Umbilical cord (tissue), 2 donors: ENCODE measurements at places on chromosomes 2 and 18. TPM values are rescaled to one million over a fixed set of nuclear protein-coding genes. Genes with fewer than 3 reads are reported as not detected.

Gene FRZB
- 3.9 TPM for total RNA-seq

Gene LHCGR
- 2.6 TPM for total RNA-seq

Gene UGT1A10
- 0.48 TPM for total RNA-seq

Gene NTSR2
- total RNA-seq: not detected

Gene DPP4
- total RNA-seq: 86.7 TPM

Gene DLX2
- 0.96 TPM for total RNA-seq

Gene DNAJC27
- 5.3 TPM for total RNA-seq

Gene LOXHD1
- total RNA-seq: not detected

Gene ALPG
- not detected for total RNA-seq

Gene ABCG8
- 0.96 TPM for total RNA-seq
